Retina (tissue), 1 donor: ENCODE measurements at places on chromosomes 6 and 20.
A peak's percentile ranks its signal among the peaks of the same experiment; 100 is the strongest.

GRCh38 chr6:33081098-33081824 lies 5.5 kb downstream of the HLA-DPB1 start:
- peak; percentile 34 for DNase-seq

DNA sequence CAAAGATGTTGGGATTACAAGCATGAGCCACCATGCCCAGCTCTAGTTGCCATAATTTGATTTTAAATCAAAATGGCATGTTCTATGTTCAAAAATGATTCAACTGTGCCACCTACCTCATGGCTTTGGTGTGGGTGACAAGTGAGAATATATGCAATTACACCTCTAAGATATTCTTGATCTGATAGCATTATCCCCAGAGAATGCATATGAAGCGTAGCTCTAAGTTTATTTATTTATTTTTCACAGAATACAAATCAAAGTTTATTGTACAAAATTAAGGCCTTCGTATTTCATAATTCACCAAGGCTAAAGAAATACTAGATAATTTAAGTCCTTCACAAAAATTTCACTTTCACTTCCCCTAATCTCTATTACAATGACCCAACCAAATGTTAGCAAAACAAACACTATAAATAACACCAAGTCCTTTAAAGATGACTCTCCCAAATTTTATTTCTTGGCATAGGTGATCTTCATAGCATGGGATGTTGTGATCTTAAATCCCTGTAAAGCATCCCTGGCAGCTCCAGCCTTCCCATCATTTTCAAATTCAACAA lies 205.9 kb upstream of the TAB2 start:
- DNase-seq = no peak

DNA sequence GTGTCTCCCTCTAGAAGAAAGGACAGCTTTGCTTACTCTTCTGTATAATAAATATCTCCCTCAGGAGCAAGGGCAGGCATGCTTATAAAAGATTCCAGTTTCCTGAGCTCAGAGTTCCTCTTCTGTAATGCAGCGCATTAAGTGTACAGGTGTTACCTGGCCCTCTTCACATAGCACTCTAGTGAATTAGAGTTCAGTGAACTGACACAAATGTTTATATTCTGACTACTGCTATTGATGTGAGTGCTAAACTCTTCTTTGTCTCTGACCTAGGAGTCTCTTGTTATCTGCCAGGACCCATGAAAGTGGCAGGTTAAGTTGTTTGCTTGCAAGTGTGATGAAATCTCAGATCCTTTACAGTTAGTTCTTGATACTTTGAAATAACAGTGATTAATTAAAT lies 33.5 kb downstream of the CYB5R4 start:
- no peak for DNase-seq

GRCh38 chr6:157669747-157670216 lies 153.3 kb upstream of the SNX9 start:
- peak; percentile 82 for DNase-seq

- DNase-seq = peak; percentile 65
Observed at GRCh38 chr20:37202267-37202943, 23.1 kb upstream of the MROH8 start.

DNA sequence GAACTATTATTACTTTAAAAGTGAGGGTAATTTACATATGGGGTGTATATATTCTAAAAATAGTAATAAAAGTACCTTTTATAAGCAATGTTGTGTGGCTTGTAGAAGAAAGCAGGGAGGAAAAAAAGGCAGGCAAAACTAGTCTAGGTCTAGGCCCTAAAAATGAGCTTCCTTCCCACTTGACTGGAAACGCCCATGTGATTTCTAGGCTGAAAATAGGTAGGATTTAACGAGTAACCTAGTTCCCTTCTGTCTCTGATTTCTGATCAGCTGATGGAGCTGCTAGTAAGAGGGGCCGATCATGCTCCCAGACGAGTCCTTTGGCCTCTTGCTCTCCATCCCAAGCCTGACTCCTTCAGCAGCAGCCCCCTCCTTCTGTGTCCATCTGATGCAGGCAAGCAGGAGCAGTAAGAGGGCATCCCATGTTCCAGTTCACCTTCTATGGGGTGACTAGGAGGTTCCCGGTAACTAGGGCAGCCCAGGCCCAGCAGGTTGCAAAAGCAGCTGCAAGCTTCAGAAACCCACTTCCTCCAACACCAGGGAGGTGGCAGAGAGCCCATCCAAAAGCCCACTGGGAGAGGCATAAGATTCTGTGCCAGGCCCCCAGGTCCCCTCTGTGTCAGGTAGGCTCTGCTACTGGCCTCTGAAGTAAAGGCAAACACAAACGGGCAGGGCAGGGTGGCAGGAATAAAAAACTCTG lies 24.4 kb downstream of the TBC1D20 start:
- DNase-seq = no peak

- DNase-seq = peak; percentile 65
Observed at GRCh38 chr20:32764005-32764960, 2.1 kb downstream of the DNMT3B start.

DNA sequence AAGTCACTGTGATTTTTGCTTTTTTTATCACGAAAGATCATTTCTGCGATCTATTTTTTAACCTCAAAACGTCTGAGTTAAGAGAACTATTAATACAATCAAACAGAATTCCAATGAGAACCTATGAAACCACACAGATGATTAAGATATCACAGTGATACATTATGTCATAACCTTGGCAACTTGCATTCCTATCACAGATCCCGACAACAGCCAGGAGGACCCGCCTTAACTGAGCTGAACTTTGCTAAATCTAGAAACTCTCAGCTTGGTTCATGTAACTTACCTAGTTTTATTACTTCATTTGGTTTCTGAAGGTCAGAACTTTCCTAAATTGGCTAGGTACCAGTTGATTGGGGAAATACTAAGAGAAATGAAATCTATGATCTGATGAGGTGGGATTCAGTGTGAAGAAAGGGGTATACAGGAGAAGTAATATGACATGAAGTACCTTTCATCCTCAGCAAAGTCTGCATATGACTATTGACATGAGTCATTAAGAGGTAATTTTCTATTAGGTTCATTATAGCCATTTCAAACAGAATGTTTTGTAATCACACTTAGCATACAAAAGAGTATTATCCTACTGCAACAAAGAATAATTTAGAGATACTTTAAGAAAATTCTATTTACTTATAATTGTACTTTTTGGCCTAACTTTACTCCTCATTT lies 11.2 kb downstream of the LYRM4 start:
- no peak for DNase-seq

- no peak for DNase-seq
Observed at GRCh38 chr20:8322662-8323217, 190.7 kb downstream of the PLCB1 start.

GRCh38 chr6:67933278-67933677 lies 701.8 kb upstream of the ADGRB3 start:
- no peak for DNase-seq

DNA sequence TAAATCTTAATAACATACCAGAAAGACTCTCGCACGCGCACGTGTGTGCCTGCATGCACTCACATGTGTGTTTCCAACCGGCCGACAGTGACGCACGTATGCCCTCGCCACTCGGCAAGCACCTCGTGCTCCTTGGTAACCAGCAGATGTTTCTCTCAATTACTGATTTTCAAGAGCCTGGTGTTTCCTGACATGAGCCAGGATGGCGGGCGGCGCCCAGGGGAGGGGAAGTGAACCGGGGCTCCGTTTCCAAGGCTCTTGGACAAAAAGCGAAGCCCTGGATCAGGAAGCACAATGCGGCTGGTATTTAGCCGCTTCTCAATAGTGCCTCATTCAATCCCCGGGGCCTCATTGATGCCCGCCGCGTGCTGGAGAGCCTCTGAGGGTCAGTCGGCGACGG lies 37.7 kb downstream of the PMEPA1 start:
- DNase-seq = peak; percentile 80

DNA sequence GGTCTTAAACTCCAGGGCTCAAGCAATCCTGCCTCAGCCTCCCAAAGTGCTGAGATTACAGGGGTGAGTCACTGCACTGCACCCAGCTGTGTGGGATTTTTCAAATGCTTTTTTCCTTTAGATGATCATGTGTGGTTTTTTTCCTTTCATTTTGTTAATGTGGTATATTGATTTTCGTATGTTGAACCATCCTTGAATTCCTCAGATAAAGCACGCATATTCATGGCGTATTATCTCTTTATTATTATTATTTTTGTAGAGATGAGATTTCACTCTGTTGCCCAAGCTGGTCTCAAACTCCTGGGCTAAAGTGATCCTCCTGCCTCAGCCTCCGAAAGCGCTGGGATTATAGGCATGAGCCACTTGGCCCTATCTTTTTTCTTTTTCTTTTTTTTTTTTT lies 7.0 kb downstream of the ZGPAT start:
- DNase-seq = no peak

GRCh38 chr6:91137286-91137685 lies 550.4 kb upstream of the MAP3K7 start:
- no peak for DNase-seq

DNA sequence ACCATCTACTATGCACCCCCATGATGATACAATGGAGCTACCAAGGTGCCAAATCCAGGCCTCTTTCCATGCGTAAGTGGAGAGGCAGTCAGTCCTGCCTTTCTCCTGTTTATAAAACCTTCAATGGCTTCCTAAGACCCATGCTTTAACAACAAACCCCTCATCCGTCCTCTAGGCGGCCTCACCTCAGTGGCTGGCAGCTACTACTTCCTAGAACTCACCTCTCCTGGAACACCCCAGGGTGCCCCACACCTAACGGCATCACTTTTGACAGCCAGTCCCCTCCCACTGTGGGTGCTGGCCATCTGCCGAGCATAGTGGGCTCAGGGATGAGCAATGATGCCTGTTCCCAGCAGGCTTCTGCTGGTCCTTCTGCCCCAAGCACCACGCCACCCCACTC lies 80.0 kb upstream of the TAB2 start:
- DNase-seq = no peak

- no peak for DNase-seq
Observed at GRCh38 chr20:23125625-23126191, 39.6 kb upstream of the CD93 start.

DNA sequence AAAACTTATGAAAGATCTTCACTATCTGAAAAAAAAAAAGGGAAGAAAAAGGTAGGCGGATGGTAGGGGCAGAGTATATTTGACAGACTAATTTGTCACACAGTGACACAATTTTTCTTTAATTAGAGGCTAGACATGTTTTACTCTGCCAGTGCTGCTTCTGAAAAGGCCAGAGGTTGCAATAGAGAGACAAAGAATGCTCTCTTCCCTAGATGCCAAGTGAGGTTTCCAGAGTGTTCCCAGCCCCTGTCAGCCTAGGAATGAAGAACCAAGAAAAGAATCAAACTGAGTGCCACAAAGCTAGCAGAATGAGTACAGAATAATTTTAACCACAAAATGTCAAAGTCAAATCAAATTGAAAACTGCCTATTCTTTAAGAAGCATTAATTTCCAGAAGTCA lies 13.0 kb downstream of the PNISR start:
- no peak for DNase-seq

GRCh38 chr6:128174724-128175123 lies 273.9 kb upstream of the THEMIS start:
- DNase-seq = no peak

DNA sequence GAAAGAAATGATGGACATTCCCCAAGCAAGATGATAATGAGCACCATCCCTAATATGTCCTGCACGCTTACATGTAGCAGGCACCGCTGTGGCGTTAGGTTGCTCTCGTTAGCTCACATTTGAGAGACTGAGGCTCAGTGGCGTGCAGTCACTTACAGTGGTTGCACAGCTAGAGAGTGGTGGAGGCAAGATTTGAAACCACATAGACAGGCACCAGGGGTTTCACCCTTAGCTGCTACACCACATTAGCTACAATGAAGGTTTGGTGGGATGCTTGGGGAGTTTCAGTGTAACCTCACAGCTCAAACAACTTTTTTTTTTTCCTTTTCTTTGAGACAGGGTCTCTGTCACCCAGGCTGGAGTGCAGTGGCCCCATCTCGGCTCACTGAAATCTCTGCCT lies 3.7 kb downstream of the COX4I2 start:
- no peak for DNase-seq
